ENCODE measurements at places on chromosomes 6 and 20.

GRCh38 chr6:12490904-12491571 lies 200.9 kb downstream of the EDN1 start:
- no peak for DNase-seq

- DNase-seq: no peak
These were observed 1.2 kb downstream of the NKX2-2 start for GRCh38 chr20:21512634-21513180.

GRCh38 chr6:36484736-36485135 lies 41.9 kb downstream of the KCTD20 start:
- DNase-seq: no peak

DNA sequence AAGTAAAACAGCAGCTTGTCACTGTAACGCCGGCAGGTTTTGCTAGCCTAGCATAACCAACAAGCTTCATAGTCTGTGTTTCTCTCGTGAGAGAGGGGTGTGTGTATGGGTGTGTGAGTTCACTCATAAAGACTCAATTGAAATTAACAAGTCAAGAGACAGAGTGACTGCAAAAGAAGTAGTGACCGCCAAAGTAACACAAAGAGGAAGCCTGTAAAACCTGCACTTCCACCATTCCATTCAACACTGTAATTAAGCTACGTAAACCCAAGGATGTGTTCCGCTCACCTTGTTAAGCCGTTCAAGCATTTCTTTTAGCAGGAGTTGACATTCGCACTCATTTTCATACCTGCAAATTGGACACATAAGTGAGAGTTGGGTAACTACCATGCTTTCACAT lies 6.6 kb downstream of the BFSP1 start:
- DNase-seq: no peak

GRCh38 chr6:113630738-113631535 lies 226.2 kb upstream of the MARCKS start:
- no peak for DNase-seq

- no peak for DNase-seq
These were observed 16.6 kb upstream of the FBXO9 start for GRCh38 chr6:53048431-53049195.

DNA sequence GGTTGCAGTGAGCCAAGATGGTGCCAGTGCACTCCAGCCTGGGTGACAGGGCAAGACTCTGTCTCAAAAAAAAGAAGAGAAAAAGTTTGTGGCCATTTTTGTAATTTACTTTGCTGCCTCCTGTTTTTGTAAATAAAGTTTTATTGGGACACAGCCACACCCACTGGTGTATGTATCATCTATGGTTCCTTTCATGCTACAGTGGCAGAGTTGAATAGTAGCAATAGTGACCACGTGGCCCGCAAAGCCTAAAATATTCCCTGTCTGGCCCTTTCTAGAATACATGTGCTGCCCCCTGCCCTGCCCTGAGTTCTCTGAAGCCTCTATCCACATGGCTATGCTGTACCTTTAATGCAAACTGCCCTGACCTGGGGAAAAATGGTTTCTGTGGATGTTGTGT lies 75.3 kb upstream of the ZNF133 start:
- DNase-seq: no peak

Measured in NCI-H345 (cell line).